SJSA1 (cell line): ENCODE measurements at places on chromosomes 4 and X. TPM values are rescaled to one million over a fixed set of nuclear protein-coding genes. Genes with fewer than 3 reads are reported as not detected.

The TMEM144 gene
- total RNA-seq, result 0.06 and 1.1 TPM in 2 replicates

The HEPH gene
- 5.8 and 9.6 TPM in 2 replicates for total RNA-seq

The PDZD4 gene
- 0.09 and 0.79 TPM in 2 replicates for total RNA-seq

DNA sequence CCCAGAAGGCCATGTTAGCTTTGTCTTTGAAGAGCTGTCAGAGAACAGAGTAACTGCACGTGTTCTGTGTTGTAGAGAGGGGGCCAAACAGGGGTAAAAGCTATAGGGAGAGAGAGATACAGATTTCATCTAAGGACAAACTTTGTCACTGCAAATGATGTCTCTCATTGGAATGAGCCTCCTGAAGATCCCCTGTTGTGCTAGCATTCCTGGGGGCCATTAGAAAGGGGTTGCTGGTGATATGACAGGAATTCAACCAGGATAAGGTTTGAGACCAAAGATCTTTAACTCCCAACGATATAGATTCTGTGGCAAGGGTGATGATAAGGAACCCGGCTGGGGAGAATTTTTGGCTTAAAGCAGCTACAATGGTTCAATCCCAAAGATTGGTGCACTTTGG, 16.8 kb downstream of the MID1 start:
- no peak for DNase-seq

DNA sequence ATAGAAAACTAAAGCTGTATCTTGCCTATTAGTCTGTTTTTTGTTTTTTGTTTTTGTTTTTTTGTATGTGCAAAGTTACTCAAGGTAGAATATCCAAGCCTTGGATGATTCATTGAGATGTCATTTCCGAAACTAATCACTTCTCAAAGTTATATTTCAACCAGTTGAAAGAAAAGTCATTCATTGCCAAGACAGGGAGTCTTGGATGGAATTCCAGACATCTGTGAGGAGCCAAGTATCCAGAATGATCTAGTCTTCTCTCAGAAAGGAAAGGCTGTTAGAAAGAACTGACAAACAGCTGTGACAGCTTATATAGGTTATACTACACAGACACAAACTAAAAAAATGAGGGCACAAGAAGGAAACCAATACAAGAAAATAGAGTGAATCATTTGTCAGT, 141.1 kb upstream of the NDST3 start:
- DNase-seq, result no peak

GRCh38 chr4:76968937-76969336, 19.4 kb downstream of the SEPTIN11 start:
- DNase-seq, result no peak
